Activated CD8-positive, alpha-beta memory T cell treated with anti-CD3 and anti-CD28 coated beads, Interleukin-2, amount 50 U/mL, for 48 hours (primary cell): ENCODE measurements at places on chromosomes 4 and X.

GRCh38 chr4:173046818-173047217, 121.8 kb upstream of the GALNT7 start:
- no peak for DNase-seq

- DNase-seq: no peak
These were observed 122.9 kb downstream of the SYNPO2 start for GRCh38 chr4:119011607-119011988.

DNA sequence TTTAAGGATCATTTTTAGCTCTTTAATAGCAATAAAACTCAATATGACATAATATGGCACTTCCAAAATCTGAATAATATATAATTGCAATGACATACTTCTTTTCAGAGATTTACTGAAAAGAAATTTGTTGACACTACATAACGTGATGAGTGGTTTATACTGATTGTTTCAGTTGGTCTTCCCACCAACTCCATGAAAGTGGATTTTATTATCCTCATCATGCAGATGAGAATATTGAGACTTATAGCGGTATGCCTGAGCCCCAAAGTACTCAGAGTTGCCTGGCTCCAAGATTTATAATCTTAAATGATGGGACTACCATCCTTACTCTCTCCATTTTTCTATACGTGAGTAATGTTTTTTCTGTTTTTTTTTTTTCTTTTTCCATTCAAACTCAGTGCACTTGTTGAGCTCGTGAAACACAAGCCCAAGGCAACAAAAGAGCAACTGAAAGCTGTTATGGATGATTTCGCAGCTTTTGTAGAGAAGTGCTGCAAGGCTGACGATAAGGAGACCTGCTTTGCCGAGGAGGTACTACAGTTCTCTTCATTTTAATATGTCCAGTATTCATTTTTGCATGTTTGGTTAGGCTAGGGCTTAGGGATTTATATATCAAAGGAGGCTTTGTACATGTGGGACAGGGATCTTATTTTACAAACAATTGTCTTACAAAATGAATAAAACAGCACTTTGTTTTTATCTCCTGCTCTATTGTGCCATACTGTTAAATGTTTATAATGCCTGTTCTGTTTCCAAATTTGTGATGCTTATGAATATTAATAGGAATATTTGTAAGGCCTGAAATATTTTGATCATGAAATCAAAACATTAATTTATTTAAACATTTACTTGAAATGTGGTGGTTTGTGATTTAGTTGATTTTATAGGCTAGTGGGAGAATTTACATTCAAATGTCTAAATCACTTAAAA, 15.3 kb downstream of the ALB start:
- no peak for DNase-seq

DNA sequence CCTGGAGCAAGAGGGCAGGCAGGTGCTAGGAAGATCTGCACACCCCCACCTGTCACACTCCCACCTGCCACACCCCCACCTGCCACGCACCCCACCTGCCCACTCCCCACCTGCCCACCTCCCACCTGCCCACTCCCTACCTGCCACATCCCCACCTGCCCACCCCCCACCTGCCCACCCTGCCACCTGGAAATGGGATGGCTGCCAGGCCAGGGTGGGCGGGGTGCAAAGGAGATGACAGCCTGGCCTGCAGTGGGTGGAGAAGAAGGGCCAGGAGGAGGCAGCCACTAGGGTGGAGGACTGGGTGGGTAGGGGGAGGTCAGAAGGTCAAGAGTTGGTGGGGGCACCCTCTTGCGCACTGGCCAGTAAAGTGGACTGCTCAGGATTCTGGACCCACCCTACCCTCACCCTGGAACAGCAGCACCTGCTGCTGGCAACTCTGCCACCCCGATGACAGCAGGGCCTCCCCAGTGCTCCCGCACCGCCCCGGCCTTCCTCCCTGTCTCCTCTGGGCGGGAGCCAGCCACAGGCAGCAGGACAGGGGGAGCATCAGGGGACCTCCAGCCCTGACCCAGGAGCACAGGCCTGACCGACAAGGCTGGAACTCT, 66.8 kb upstream of the NKX1-1 start:
- DNase-seq: no peak

DNA sequence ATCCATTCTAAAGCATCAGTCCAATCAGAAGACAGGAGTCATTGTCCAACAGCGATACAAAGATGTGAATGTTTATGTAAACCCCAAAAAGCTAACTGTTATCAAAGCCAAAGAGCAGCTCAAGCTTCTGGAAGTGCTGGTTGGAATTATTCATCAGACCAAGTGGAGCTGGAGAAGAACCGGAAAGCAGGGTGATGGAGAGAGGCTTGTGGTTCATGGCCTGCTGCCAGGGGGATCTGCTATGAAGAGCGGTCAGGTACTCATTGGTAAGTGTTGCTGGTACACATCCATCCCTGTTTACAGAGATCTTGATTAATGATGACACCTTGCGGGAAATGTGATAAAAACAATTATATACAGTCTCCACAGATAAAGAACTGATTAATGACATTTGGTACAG, 11.0 kb downstream of the INTU start:
- no peak for DNase-seq

DNA sequence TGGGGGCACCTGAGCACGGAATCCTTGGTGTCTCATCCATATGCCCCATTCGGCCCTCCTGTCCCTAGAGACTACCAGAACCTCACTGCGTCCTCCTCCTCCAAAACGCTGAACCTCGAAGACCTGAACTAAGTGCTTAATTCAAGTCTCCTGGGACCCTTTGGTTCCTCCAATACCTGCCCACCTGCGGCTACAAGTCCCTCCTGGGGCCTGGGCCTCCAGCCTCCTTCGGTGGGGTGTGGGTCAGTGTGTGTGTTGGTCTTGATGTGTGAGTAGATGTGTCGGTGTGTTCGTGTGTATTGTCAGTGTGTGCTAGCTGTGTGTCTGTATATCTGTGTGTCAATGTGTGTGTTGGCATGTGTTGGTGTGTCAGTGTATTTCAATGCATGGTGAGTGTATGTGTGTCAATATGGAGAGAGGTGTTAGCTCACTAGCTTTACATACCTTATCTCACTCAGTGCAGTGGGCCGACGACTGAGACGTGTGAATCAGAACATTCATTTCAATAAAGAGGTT, 2.6 kb upstream of the SEPTIN6 start:
- DNase-seq: no peak

DNA sequence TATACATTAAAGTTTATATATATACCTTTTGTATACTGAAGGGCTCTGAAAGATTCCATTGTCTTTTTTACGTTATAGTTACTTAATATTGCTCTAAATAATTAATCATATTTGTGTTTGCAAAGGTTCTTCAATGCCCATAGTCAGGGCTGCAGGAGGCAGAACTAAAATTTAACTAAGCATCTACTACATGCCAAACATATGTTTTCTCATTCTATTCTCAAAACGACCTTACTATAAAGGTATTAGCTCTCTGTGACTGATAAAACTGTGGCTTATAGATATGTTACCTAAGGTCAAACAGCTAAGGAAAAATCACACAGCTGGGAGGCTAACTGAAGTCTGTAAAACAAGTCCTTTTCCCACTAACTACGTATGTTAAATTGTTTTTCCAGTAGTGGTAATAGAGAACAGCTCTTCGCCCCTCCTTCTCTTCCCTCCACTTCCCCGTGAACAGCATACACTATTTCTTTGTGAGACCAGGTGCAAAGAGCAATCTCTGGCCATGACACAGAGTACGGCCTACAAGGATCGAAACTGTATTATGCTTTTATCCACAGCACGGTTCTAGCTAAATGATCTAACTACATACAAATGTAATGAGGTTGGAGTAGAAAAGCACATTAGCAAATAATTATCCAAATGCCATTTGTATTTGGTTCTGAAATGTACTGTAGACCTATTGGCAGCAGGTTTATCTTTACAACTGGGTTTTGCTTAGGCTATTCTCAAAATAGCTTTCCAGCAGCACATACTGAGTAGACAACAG, 1.7 kb downstream of the CNOT6L start:
- DNase-seq: no peak

- no peak for DNase-seq
These were observed 23.4 kb downstream of the ACOX3 start for GRCh38 chr4:8417071-8417614.

DNA sequence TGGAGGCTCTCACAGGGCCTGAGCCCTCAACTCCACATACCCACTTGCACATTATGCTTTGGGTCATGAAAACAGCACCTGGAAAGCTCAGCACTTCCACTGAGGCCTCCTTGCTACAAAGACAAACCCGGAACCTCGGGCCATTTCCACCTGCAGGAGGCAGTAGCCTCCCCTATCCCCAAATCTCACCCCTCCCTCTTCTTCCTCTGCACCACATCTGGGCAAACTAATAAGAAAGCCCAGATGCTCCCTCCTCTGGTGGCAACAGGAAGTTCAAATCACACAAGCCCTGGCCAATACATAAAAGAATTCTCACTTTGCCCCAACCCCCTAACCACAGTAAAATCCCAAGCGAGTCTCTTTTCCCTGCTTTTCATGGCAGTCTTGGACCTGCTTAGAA, 136.4 kb downstream of the MAPK10 start:
- DNase-seq: no peak

DNA sequence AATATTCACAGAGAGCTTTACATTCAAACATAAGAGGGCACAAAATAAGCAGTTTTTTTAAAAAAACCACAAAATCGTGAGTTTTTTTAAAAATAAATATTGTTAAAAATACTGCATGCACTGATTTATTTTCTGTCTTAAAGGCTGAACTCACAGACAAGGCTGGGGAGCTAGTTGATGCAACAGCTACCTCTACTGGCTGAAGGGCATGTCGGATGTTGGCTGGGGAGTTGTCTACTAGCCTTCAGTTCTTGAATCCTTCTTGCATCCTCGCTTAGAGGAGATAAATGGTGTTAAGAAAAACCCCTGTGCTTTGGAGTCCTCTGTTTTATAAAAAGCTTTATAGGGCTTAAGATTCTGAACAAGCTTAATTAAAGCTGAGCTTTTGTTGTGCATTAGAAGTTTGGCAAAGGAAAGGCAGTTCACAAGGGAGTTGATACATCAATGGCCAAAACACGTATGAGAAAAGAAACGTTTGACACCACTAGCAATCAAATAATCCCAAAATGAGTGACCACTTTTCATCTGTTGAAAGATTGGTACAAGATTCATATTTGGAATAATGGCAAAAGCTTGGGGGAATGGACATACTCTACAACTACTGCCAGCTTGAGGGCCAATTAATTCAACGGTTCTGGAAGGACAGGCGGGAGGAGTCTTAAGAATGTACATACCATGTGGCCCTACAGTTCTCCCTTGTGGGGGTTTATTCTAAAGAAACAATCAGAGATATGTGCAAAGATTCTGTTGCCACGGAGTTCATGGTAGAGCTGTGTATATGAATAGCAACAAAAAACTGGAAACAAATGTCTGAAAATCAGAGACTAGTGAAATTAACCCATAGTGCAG, 94.7 kb downstream of the SEL1L3 start:
- no peak for DNase-seq

- no peak for DNase-seq
These were observed 8.8 kb upstream of the NKX1-1 start for GRCh38 chr4:1414831-1415680.

DNA sequence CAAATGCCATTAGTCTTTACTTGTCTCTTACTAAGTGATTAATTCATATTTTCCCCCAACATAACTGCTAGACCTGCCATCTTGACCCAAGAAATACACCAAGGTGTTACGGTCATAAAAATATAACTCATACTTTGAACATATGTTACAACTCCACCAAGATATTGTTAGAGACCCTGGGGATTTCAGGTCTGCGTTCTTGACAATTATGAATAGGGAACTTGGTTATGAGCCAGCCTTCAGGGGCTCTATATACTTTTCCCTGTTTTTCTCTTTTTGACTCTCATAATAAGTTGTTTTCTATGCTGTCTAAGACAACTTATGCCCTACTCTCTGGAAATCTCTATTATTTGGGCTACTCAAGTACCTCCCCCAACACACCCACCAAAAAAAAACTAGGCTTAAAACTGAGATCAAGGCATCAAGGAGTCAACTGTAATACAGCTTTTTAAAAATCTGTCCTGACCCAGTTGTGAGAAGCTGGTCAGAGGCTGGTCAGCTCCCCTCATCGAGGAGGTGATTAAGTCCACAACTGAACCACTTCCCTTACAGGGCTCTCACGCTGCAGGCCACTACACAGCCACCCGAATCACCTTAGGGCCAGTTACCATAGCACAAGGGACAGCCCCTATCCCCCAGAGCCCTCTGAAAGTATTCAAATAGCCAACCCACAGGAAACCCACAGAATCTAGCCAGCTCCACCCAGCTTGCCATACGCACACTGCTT, 10.5 kb upstream of the TLR3 start:
- no peak for DNase-seq

DNA sequence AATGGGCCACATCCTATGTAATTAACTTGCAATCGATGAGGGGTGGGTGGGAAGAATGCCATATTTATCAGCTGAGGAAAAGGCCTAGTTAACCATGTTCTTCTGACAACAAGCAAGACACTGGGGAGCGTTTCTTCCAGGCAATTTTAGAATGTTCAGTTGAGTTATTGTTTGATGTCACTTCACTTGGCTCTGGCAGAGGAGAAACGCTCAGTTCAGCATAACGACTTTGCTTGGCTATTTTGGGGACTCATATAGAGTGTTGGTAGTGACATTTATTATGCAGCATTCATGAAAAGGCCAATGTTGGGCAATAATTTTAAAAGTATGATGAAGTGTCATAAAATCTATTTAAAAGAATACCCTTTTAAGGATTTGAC, 648 bp downstream of the SYNPO2 start:
- DNase-seq: no peak

DNA sequence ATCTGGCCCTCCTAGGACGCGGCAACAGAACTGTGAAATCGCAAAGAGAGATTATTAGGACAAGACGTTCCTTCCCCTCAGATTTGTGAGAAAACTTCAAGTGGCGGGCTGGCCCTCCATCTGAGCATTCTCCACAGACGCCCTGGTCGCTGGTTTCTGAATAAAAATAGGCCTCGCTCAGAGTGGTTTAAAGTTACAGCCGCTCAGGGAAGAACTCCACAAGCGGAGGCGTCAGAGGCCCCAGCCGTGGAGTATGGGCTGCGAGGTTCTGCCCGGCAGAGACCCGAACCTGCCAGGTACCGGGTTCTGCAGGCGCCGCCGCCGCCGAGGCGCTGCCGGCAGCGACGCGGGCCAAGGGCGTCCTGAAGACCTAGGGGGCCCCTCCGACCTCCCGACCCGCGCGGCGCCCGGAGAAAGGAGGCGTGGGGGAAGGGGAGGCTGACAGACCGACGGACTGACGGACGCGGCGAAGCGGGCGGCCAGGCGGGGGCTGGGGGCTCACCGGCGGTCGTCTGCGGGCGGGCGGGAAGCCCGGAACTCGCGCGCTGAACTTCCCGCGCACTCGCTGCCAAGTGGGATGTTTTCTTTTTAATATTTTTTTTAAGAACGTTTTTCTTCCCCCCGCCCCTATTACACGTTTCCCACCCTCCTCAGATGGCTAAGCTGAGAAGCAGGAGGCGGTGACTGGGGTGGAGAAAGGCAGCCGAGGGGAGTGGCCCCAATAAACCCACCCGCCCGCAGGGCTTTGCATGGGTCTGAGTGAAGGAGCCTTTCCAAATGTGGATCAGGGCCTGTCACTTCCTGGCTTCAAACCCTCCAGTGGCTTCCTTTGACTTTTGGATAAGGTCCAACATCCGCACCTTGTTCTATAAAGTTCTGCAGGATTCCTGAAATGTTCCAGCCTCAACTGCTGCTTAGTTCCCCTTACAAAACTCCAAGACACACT, at the start of gene PABPC4L:
Gene PABPC4L, minus strand, starts transcription at position 574 of the 946 bp plus-strand sequence. CDS start 770 bp downstream, outside the sequence.
- no peak for DNase-seq
